Occipital lobe (tissue), 3 donors: ENCODE measurements at places on chromosomes 2 and 18. TPM values are rescaled to one million over a fixed set of nuclear protein-coding genes. Genes with fewer than 3 reads are reported as not detected.
A peak's percentile ranks its signal among the peaks of the same experiment; 100 is the strongest.

DNA sequence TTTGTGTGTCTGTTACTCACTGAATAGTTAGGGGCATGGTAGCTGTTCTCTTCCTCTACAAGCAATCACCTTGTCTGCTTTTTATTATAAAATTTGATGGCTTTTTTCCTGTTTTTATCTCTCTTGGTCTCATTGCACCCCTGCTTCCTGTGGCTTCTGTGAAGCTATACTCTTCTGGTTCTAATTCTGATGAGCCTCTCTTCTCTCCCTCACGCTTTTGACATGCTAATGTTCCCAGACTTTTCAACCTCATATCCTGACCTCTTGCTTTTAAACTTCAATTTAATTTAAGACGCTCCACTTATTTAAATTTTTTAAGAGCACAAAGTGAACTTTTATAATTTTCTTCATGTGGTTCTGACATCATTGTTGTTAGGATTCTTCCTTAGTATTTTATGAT is 361.4 kb downstream of the DLGAP1 start:
- no peak for DNase-seq

DNA sequence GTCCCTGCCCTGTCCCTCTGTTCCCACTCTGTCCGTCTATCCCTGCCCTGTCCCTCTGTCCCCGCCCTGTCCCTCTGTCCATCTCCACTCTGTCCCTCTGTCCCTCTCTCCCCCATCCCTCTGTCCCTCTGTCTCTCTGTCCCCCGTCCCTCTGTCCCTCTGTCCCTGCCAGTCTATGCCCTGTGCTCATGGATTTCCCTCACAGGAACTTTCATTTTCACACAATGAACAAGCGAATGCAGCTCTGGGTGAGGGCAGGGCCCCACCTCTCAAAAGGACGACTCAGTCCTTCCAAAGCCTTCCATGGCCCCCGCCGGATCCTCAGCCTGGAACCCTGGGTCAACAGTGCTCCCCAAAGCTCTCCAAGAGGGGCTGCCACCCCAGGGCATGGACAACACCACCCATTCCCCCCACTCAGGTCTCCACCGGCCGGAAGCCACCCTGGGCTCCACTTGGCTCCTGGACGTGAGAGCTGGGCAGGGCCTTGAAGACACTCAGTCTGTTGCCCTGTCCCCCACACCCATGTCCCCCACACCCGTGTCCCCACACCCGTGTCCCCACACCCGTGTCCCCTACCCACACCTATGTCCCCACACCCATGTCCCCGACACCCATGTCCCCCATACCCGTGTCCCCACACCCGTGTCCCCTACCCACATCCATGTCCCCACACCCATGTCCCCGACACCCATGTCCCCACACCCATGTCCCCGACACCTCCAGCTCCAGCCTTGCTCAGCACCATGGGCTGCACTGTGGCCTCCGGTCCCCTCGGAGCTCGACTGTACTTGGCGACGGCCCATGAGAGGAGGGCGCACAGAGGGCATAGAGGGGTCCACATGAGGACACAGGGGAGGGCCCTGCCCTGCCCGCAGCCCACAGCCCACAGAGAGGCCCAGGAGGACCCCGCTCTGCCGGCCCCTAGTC is 156.0 kb downstream of the PXDN start:
- DNase-seq: no peak

GRCh38 chr2:241187101-241187917 is 1.2 kb upstream of the ANO7 start:
- DNase-seq: no peak

- no peak for DNase-seq
Observed at GRCh38 chr18:63299837-63300745, 19.5 kb downstream of the BCL2 start.

- DNase-seq: no peak
Observed at GRCh38 chr2:136290326-136290725, 172.4 kb upstream of the CXCR4 start.

DNA sequence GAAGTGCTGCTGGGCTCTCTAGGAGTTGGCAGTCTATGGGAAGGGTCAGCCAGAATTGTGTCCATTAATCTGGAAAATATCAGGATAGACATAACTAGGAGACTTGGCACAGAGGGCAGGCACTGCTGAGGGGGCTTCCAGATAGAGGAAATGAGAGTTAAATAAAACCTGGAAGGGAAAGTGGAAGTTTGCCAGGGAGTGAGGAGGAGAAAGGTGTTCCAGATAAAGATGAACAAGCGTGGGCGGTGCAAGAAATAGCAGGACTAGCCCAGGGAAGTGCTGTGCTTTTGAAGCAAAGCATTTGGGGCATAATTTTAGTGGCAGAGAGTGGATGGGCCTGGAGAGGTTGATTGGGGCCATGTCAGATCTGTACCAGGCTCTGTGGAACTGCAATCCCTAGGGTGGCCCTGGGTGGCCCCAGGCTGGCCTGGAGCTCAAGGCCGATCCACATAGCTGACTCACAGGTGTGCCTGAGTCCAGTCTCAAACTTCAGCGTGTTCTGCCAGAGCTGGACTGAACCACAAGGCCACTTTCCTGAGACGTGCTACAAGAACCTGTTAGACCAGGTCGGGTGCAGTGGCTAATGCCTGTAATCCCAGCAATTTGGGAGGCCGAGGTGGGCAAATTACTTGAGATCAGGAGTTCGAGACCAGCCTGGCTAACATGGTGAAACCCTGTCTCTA is 26.9 kb downstream of the GALM start:
- DNase-seq: no peak

- DNase-seq: peak; percentile 8
Observed at GRCh38 chr2:56185582-56186046, 1.8 kb downstream of the CCDC85A start.

DNA sequence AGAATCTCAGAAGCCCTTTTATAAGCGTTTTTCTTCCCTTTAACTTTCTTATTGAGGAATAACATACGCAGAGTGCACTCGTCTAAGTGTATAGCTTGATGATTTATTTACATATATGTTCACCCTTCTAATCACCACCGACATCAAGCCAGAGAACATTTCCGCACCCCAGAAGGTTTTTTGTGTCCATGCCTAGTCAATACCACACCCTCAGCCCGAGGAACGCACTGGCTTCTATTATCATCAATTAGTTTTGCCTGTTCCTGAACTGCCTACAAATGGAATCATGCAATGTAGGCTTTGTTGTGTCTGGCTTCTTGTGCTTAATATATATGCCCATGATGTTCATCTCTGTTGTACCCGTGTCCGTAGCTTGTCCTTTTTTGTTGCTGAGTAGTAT is 27.7 kb downstream of the SDC1 start:
- DNase-seq: no peak

DNA sequence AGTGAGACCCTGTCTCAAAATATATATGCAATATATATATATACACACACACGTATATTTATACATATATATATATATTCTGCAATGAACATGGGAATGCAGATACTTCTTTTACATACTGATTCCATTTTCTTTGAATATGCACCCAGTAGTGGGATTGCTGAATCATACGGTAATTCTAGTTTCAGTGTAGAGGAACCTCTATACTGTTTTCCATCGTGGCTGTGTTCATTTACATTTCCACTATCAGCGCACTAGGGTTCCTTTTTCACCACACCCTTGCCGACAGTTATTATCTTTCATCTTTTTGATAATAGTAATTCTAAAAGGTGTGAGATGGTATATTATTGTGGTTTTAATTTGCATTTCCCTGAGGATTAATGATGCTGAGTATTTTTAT is 52.3 kb upstream of the SLC39A10 start:
- DNase-seq: no peak

DNA sequence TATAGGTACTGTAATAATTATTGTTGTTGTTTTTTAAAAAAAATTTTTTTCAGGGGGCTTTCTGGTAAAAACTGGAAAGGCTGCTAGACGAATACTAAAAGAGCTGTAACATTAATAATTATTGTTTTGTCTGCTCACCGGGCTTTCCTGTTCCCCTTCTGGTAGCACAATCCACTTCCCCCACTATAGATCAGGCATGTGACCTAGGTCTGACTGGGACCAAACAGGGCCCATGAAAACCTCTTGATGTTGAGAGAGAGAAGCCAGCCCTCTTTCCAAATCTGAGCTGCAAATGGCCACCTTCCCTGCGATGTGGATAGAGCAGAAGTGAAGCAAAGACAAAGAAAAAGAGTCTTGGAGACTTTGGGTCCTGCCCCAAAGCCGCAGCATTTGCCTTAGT is 23.4 kb downstream of the SH2D6 start:
- no peak for DNase-seq

- DNase-seq: no peak
Observed at GRCh38 chr18:55433648-55434047, 154.3 kb downstream of the TCF4 start.

DNA sequence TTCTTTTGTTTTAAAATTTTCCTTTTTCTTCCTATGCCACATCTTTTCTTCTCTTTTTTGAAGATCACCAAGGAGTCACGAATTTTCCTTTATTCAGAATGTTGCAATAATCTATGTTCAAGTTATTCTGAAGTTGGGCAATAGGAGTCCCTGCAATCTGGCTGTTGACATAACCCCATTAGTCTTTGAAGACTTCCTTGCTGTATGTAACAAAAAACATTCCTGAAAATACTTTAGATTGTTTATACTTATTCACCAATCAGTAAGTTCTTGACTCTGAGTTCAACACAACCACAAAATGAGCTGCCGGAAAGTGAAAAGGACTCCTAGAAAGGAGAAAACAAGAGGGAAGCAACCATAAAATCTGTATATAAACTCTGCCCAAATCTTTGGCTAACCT is 62.8 kb downstream of the TMEM237 start:
- DNase-seq: no peak

DNA sequence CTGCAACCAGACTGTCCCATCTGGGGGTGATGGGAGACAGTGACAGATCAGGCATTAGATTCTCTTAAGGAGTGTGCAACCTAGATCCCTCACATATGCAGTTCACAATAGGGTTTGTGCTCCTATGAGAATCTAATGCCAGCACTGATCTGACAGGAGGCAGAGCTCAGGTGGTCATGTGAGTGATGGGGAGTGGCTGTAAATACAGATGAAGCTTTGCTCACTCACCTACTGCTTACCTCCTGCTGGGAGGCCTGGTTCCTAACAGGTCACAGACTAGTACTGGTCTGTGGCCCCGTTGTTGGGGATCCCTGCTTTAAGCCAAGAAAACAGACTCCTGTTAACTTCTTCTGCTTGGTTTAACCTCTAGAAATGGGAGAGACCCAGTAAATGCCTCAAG is 3.2 kb downstream of the CYP27A1 start:
- DNase-seq: no peak

DNA sequence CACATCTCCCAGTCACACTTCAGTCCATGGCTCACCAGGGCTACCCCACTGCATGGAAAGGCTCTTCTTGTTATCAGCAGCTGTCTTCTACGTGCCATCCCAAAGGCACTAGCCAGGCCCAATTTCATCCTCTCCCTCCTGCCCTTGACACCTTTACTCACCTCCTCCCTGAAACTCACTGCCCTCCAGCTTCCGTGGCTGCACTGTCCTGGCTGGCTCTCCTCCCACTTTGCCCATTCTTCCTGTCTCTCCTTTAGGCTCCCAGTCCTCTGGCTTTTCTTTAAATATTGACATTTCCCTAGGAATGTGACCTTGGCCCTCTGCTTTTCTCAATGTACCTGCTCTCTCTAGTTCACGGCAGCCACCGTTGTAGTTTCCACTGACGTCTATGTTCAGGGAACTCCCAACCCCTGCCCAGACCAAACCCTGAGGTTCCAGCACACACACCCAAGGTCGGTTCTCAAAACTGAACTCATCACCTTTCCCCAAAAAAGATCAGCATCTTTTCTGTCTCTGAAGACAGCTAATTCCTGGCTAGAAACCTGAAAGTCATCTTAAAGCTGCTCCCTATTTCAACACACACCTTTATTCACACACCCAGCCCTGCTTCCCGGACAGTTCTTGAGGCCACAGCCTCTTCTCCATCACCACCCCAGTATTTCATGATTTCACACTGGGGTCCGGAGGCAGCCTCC is 36.7 kb downstream of the WDFY1 start:
- DNase-seq: no peak

DNA sequence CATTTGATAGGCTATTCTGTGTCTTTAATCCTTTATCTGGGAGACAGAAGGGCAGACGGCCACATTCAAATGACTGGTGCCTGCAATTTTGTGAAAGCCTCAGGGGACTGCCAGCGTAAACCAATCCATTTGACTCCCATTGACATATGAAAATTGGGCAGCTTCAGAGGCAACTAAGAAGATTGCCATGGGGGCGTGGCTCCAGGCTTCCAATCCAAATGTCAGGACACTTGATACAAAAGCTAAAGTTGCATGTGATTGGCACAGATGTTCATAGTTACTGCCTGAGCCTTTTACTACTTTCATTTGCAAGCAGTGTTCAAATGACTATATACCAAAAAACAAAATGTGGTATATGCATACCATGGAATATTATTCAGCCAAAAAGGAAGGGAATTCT is 42.0 kb downstream of the SPC25 start:
- DNase-seq: no peak

- DNase-seq: no peak
Observed at GRCh38 chr2:60498816-60499429, 54.5 kb downstream of the BCL11A start.

DNA sequence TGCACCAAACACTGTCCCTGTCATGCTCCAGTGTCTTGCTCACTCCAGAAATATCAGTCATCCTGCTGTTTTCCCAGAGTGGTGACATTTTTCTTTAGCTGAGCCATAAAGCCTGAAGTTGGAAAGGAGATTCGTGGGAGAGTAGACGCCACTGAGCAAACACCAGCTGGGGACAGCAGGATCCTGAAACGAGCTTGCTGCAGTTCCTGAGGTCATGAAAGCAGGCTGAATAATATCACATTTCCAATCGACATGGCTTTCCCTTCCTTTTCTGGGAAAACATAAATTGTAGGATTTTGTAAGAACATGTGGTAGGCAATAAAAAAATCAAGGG is 276.4 kb downstream of the CDCA7 start:
- no peak for DNase-seq

- no peak for DNase-seq
Observed at GRCh38 chr2:8588831-8589191, 93.0 kb upstream of the ID2 start.

The NRP2 gene
- 22.1 TPM for total RNA-seq

The KIDINS220 gene
- total RNA-seq: 721 TPM

The RAB6D gene
- 0.62 TPM for total RNA-seq

The METTL21A gene
- 11.2 TPM for total RNA-seq

The KYNU gene
- 0.16 TPM for total RNA-seq

The CYP26B1 gene
- 3.1 TPM for total RNA-seq

The ADRA2B gene
- total RNA-seq: not detected

The C2orf80 gene
- 28.7 TPM for total RNA-seq

The ZNF396 gene
- 5.0 TPM for total RNA-seq

The CCDC141 gene
- total RNA-seq: 1.4 TPM

The PNPT1 gene
- 30.4 TPM for total RNA-seq

The STPG4 gene
- total RNA-seq: 0.78 TPM

The CCDC74B gene
- total RNA-seq: 3.6 TPM

The ABCG8 gene
- 0.31 TPM for total RNA-seq

The CAPN14 gene
- 1.4 TPM for total RNA-seq

The PIK3C3 gene
- 108 TPM for total RNA-seq

The CCDC150 gene
- 3.9 TPM for total RNA-seq

The SLC9A4 gene
- total RNA-seq: 0.62 TPM

The ASTL gene
- not detected for total RNA-seq

The CNGA3 gene
- 4.4 TPM for total RNA-seq

The ADGRF3 gene
- 0.16 TPM for total RNA-seq
